ENCODE measurements at places on chromosomes 12 and 14.

- no peak for DNase-seq
These were observed 5.9 kb downstream of the RASSF3 start for GRCh38 chr12:64616201-64616600.

GRCh38 chr12:79881351-79881750 lies 53.5 kb downstream of the PPP1R12A start:
- no peak for DNase-seq

DNA sequence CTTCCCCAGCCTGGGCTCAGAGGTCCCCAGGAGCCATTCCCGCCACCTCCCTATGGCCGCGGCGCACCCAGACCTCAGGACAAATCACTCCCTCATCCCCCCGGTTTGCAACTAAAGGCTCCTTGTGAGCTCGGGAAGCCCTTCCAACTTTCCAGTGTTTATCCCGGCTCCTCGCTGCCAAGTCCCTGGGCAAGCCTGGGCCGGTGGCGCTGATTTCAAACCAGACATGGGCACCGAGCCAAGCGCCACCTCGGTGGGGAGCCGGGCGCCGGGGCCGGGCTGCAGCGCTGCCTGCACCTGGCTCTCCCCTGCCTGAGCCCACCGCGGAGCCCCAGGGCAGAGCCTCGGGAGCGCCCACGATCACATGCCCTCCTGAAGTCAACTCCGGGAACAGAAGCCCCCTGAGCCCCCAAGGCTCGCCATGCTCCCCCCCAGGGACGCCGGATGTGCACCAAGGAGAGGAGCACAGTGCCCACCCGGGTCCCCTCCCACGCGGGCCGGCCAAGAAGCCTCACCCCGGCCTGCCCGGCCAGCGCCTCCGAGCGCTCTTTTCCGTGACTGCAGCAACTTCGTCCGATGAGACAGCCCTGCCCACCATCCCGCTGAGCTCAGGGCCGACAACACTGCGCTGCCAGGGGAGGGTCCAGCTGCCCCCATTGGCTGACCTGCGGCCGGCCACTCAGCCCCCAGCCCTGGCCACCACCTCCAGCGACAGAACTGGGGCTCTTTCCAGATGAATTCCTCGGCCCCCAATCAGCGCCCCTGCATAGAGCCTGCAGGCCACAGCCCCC lies 50.0 kb downstream of the NCOR2 start:
- DNase-seq: peak; percentile 81

GRCh38 chr12:112781767-112782166 lies 9.8 kb upstream of the RPH3A start:
- no peak for DNase-seq

DNA sequence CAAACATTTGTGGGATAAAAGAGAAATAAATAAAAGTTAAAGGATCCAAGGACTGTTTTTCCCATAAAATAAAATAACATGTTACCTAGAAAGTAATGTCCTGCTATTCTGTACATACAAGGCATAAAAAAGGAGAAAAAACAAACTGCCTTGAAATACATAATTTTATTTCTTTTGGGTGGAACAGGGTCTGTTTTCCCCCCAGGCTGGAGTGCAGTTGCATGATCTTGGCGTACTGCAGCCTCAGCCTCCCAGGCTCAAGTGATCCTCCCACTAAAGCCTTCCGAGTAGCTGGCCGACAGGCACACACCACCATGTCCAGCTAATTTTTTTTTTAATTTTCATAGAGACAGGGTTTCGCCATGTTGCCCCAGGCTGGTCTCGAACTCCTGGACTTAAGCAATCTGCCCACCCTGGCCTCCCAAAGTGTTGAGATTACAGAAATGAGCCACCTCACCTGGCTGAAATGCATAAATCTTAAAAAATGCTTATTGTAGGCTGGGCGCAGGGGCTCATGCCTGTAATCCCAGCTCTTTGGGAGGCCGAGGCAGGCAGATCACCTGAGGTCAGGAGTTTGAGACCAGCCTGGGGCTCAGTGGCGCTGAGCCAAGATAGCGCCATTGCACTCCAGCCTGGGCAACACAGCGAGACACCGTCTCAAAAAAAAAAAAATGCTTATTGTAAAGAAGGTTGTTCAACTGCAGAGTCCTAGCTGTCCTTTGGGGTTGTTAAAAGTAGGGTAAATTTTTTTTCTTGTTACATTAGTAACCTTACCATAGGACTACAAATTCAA lies 4.1 kb upstream of the TUBA1C start:
- DNase-seq: no peak

All from left ventricle myocardium inferior (tissue), 1 donor.